ENCODE measurements at places on chromosomes 1 and 21. TPM values are rescaled to one million over a fixed set of nuclear protein-coding genes. Genes with fewer than 3 reads are reported as not detected.

BEND5 gene
- polyA plus RNA-seq: 29.0 TPM

- peak; percentile 10 for DNase-seq
Observed at GRCh38 chr1:44361478-44361877, 6.4 kb upstream of the ERI3 start.

- DNase-seq: no peak
Observed at GRCh38 chr1:11982010-11982392, 1.8 kb downstream of the MFN2 start.

NUDT4B gene
- polyA plus RNA-seq: not detected

CLCA1 gene
- not detected for polyA plus RNA-seq

PADI1 gene
- polyA plus RNA-seq: 4.9 TPM

- DNase-seq: no peak
Observed at GRCh38 chr1:21913763-21914162, 23.3 kb downstream of the HSPG2 start.
